ENCODE measurements at places on chromosomes 5 and 9.

DNA sequence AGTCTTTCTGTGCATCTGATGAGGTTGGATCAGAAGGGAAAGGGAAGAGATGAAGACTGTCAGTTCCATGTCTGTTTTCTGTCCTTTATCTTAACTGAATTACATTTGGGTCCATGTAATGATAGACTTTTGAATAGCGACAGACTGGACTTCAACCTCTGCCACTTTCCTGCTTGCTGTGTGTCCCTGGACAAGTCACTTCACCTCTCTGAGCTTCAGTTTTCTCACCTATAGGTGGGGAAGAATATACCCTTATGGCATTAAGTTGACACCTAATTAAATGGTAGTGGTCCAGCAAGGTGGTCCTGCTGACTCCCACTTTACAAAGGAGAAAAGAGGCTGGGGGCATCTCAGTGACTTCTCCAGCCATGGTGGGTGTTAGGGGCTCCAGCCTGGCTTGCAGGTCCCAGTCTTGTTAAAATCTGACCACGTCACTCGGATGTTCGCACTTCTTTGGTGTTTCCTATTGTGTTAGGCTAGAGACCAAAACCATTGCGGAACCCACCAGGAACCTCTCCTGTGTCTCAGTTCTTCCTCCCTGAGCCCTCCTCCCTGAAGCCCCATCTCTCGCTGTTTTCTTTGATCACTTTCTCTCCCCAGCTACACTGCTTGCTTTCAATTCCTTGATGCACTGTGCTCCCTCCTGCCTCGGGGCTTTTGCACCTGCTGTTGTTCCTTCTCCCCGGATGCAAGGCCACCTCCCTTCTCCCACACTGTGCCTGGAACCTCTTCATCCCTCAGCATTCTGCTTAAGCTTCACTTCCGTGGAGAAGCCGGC, 256.5 kb downstream of the NSG2 start:
- no peak for DNase-seq

DNA sequence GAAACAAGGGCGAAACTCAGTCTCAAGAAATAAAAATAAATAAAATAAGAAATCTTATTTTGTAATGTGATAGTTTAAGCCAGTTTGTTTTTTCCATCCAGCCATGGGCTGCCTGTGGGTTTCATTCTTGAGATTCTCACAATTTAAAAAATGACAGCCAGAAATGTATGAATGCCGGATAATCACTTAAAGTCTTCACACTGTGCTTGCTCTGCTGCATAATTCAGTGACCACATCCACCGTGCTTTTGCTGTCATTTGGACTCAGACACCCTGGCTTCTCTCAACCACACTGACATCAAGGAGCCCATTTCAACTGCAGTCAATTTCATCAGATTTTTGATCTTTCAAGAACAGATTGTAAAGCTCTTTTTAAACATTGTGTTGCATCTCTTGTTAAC, 61.0 kb upstream of the DAPK1 start:
- DNase-seq: no peak

DNA sequence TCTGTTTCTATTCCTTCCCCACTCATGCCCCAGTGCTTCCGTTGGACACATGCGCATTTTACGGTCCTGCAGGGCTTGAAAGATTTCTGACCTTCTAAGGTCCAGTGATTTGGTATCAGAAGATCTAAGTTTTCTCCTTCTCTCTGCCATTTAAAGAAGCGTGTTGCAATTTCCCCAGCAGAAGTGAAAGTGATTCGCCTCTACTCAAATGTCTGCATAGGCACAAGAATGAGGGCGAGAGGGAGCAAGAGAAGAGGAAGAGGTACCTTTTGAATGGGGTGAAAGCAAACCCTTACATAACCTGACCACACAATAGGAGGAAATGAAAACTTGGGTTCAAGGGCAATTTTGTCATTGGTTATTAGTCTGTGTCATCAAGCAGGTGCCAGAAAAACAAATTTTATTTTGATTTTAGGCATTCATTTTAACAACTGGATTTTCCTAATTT, 31.7 kb upstream of the NR3C1 start:
- DNase-seq: peak; percentile 39

GRCh38 chr9:79135681-79136415, 435.9 kb upstream of the TLE4 start:
- no peak for DNase-seq

DNA sequence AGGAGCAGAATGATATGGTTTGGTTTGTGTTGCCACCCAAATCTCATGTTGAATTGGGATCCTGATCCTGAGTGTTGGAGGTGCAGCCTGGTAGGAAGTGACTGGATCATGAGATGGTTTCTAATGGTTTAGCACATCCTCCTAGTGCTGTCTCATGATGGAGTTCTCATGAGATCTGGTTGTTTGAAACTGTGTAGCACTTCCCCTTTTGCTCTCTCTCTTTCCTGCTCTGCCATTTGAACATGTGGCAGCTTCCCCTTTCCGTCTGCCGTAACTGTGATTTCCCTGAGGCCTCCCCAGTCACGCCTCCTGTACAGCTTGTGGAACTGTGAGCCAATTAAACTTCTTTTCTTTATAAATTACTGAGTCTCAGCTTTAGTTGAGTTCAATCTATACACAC, 756.8 kb upstream of the CDH6 start:
- no peak for DNase-seq

DNA sequence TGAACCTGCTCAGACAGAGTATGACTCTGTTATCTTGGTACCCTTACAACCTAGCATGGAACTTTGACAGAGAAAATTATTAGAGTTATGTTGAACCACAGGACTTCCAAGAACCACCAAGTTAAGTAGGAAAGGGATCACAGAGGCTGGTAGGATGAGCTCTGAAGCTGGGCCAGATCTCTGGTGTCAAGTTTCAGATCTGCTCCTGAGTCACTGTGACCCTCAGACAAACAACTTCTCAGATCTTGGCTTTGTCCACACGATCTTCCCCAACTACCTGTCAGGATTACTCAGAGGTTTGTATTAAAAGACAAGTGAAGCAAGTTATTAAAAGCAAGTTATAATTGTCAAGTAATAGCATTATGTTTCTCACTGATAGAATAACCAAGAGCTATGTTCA, 189.0 kb downstream of the SEC61B start:
- no peak for DNase-seq

GRCh38 chr9:136193891-136194279, 11.0 kb downstream of the LHX3 start:
- DNase-seq: no peak

DNA sequence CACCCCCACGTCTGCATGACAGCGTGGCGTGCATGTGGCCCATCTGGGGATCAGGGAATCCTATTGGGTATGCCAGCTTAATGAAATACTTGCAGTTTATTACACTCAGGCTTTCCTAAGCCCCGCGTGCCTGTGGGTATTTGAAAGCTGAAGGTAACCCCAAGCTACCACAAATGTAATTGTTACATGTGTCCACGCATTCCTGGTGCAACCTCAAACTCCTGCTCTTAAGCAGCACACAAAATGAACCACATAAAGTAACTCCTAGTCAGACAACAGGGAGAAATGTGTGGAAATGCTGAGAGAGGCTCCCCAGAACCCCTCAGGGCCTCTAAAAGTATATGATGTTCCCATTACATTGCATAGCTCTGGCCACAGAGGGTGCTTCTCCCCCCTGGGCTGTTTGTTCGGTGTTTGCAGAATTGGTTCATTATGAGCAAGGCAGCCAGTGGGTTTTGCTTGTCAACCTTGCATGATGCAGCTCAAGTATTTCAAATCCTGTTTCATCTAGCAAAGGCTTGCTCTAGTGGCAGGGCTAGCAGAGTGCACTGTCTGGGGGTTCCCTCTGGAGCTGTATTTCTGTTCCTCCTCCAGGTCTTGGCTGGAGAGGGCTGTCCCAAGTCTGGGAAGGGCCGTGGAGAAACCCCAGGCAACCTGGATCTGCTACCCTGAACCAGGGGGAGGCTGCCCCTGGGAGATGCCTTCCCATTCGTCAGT, 1.8 kb upstream of the DCANP1 start:
- no peak for DNase-seq

DNA sequence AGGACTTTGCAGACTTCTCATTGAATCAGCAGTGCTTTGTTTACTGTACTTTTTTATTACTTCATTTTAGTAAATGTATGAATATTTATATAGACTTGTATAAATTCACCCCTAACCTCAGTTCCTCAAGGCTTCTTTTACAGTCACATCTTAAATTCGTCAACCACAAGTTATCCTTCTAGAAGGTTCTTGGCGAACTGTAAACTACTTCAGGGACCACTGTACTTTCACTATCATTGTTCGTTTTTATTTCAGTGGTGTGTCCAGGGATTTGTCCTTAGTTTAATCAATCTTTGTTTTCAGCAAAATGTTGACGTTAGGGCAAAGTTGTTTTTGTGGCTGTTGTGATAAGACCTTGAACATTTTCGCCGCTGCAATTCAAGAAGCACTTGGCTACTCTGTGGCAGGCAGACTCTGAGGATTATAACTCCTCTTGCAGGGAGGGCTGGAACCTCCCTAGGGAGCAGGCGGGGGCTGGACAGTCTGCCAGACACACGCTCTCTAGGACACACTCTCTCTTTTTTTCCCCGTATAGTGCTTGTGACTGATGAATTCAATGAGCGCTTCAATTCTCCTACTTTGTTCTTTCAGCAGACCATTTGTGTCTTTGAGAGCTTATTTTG, 252.8 kb downstream of the FBXL7 start:
- no peak for DNase-seq

- DNase-seq: no peak
Measured at GRCh38 chr5:23571059-23571458, 63.6 kb downstream of the PRDM9 start.

DNA sequence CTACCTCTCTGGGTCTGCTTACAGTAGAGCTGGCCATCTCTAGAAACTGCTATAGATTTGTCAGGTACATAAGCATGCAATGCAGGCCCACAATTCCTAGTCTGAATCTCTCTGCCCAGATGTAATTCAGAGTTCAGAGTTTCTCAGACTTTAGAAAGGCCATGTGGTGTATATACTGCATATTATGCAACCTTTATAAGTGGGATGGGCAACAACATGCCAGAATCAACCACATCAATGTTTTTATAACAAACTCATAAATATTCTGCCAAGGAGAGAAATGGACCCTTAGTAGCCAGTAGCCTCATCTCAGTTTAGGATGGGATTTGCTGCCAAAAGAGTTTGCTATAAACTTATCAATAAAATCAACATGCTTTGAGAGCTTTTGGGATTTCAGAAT, 78.8 kb downstream of the SLC1A1 start:
- DNase-seq: no peak

DNA sequence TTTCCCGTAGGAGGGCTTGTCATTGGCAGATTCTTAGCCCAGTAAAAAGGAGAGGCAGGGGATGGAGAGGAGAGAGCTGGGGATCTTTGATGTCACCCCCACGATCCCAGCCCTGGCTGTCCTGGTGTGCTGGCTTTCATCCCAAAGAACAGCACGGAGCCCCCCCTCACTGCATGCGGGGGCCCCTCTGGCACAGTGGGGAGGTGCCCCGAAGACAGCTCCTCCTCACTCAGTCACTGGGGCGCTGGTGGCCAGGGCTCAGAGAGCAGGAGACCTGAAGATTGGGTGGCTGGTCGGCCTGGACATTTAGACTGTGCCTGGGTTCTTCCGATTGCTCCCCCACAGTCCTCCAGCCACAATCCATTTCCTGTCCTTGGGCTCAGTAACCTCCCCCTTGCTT, 207.5 kb downstream of the MELK start:
- DNase-seq: no peak

- no peak for DNase-seq
Measured at GRCh38 chr5:60403343-60404006, 296.5 kb downstream of the DEPDC1B start.

DNA sequence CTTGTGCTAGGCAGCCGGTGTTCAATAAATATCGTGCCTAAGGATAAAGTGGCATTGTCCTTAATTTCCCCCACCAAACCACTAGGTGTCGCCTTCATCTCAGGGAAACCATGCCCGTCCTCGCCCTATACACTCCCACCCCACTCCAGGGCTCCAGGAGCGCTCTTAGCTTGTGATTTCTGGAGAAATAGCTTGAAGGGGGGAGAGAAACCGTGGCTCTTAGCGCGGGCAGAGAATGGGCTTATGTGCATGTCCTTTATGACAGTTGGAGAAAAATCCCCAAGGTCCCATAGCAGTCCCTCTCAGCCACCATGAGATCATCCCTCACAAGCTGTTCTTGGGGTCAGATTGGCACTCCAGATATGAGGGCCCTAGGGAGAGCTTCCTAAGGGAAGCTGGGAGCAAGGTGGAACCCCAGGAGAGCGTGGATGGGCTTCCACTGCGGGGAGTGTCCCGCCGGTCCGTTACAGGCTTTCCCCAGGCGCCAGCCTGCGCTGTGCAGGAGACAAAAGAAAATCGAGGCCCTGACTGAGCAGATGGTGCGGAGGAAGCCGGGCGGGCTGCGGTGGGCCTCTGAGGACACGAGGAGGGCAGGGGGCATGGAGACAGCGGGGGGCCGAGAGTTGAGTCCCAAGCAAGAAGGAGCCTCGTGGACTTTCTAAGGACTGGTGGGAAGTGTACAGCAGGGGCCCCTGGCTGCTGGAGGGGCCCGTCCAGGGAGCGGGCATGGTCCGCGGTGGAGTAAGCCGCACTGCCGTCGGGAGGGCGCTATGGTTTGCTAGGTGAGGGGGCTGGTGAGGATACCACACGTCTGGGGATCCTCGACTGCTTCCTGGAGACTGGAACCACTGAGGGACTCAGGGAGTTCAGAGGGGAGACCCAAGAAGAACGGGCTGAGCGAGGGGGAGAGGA, 750 bp upstream of the NPR2 start:
- DNase-seq: peak; percentile 64

DNA sequence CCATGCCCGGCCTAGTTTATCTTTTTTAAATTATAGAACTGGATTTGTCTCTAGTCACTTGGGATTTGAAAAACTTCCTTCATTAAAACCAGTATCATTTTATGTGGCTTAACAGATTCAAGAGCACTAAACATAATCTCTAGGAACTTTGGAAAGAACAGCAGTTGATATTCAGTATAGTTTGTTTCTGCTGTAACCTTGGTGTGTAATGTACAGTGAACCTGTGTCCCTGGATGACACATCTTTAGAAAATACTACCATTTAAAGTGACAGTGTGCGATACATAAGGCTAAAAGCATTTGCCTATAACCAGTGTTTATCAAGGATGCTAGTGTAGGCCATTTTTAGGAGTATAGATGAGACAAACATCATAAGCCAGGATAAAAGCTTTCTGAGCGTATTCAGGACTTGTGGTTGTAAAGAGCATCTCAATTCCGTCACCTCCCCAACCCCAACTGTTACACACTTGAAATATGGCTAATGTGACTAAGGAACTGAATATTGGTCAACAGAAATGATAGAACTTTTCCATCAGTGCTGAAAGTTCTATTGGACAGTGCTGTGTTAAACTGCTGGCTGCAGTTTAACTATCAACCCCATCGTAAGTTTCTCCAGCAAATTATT, 4.4 kb downstream of the SNX18 start:
- no peak for DNase-seq

GRCh38 chr5:132054697-132055440, 5.6 kb upstream of the IL3 start:
- DNase-seq: no peak

GRCh38 chr5:849651-850301, 1.0 kb downstream of the ZDHHC11 start:
- no peak for DNase-seq

GRCh38 chr9:21873540-21874221, 71.2 kb downstream of the MTAP start:
- DNase-seq: no peak

All from stimulated activated CD4-positive, alpha-beta T cell treated with anti-CD3 and anti-CD28 coated beads, Interleukin-4, amount 100 ng/mL, for 24 hours (primary cell).